ENCODE measurements at places on chromosomes 3 and 15.

- DNase-seq, result no peak
Measured at GRCh38 chr3:157362348-157362747, 74.3 kb upstream of the PTX3 start.

DNA sequence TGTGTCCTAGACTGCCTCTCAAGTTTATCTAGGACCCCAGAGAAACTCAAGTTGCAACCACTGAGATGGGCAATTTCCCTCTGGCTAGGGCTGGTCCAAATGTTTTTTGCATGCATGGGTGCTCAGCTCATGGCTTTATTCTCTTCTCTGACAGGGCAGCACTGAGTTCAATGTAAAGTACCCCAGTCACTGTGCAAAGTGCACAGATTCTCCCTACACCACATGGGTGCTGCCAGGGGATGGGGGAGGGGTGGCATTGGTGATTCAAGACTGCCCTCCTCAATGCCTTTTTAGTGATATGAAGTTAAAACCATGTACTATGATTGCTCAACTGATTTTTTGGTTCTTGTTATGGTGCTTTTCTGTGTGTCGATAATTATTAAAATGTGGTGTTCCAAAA is 14.8 kb upstream of the RAD51 start:
- no peak for DNase-seq

DNA sequence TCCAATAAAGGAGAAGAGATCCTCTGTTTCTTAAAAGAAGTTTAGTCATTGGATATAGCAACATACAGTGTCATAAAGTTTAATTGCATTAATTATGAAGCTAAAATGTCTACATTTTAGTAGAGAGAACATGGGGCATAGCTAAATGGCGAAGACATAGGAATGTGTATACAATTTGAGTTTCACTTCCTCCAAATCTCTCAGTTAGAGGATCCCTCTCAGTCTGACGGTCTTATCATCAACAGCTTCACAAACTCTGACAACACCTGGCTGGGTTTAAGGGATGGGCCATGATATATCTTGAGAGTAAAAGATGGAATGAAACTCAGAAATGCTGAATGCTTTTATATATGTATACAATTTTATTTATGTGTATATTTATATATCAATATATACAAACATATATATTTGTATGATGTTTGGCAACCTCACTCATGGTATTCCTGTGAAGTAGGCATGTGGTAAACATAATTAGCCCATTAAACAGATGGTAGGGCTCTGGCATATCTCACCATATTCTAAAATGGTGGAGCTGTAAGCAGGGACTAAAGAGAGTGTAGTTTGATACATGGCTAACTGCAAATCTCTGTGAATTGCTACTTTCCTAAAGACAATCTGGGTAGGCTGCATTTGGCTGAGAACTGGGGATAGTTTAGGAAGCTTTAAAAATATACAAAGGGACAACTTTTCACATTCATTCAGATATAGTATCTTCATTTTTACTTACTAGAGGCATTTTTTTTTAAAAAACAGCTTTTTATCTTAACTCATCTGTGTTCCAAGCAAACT is 111.6 kb downstream of the TIGIT start:
- no peak for DNase-seq

DNA sequence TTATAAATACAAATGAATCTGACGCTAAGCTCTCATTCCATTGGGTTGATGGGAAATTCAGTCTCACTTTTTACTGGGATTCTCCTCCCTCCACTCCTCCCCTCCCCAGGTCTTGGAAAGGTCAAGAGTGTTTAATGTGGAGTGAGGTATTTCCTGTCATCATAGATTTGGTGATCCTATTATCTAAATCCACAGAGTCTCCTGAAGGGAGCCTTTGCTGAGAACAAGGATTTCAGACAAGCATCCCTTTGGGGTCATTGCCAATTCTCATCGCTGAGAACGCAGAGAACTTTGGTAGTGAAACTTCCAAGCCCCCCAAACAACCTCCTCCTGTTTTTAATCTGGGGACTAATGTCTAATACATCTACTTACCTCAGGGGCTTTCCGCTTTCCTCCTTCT is 297.9 kb downstream of the OTOL1 start:
- no peak for DNase-seq

DNA sequence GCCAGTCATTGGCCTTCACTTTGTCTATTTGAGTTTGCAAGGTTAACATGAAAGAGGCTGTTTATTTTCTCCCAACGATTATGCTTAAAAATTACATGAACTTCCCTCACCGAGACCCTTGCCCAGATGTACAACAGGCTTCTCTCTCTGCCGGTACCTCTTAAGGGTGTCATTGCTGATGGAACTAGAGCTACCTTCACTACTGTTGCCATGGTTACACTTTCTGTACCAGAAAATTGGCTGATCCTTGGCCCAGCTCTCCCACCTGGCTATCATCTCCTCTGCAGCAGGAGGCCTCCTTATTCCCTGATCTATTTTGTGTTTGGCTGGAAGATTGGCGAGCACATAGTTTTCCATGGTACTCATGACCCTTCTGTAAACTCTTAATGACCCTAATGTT is 24.0 kb upstream of the LIPC start:
- no peak for DNase-seq

GRCh38 chr3:139554628-139555027 is 15.1 kb upstream of the RBP1 start:
- DNase-seq, result no peak

DNA sequence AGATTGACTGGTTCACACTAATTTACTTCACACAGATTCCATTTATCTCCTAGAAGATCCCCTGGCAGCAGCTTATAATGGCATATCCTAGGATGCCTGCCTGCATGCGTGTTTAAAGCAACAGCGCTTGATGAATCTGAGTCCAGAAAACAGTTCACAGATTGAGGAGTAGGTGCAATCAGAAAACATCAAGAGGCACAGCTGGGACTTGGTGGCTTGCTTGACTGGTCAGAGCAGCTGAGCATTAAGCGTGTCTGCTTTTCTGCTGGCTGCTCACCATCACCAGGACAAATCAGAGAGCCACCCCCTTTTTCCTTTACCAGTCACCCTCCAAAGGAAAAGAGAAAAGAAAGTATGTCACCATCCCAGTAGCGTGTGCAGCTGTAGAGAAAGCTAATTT is 223.6 kb downstream of the WDR72 start:
- DNase-seq, result no peak

DNA sequence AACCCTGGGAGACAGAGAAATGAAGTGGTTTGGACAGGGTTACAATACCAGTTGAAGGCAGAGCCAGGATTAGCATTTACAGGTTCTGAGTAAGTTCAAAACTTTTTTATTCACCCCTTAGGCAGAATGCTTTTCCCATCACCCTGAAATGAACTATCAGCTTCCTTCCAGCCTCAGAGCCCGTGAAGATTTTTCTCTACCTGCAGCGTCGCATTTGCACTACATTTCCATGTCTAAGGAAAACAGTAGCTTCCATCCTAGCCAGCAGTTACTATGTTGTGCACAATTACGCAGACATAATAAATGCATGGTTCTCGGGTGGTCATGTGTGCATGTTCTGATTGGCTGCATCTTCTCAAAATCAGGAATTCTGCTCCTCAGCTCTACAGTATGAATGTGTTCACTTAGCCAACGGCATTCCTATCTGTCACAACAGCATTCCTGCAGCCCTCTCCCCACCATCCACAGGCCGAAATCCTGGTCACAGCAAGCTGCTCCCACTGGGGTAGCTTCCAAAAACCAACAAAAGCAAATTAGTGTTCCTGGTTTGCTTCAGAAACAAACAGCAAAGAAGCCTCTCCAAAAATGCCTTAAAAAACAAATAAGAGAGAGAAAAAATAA is 510.8 kb upstream of the SEMA6D start:
- no peak for DNase-seq

DNA sequence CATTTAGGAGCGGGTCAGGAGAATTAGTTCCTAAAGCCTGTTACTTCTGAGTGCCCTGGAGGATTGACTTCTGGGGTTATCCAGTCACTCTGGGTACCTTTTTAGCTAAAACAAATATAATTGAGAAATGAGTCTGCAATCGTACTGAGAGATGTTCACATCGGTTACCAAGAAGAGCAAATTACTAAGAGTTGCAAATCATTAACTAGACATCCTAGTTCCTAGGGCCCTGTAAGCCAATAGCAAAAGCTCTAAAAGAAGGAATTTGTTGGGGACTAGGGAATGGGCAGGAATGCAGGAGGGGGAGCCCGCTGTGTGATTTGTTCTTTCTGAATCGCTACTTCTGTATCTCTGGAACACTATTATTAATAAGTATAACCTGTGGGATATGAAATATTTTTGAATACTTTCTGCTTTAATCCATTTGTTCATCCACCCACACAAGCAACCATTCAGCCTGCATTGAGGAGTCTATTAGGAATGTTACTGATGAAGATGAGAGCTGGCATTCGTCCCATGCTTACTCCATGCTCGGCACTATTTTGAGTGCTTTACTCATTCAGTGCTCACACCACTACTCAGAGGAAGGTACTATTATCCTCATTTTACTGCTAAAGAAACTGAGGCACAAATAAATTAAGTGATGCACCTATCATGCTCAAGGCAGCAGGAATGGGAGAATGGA is 31.5 kb upstream of the KY start:
- no peak for DNase-seq

GRCh38 chr3:98099848-98100247 is 12.9 kb downstream of the OR5AC2 start:
- DNase-seq, result no peak

- DNase-seq, result no peak
Measured at GRCh38 chr3:32381922-32382321, 9.7 kb upstream of the CMTM7 start.

All from stimulated activated CD4-positive, alpha-beta T cell treated with anti-CD3 and anti-CD28 coated beads, Interleukin-2, amount 100 ng/mL, for 24 hours (primary cell).